ENCODE measurements at places on chromosomes 7 and 10.

DNA sequence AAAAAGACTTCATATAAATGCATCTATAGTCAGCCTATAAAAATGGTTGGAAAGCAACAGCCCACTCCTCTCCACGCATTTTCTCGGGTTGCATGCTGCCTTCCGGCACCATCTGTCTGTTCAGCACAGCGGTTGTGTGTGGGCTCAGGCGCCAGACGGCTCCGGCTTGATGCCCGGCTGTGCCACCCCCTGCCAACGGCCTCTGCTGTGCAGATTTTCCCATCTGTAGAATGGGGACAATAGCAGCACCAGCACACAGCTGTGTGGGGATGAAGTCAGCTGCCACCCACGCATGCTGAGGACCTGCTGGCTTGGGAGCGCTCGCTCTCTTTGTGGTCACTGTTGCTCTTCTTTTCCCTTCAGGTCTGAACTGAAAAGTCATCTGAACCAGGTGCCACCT is 19.5 kb downstream of the PRKAG2 start:
- DNase-seq, result no peak

DNA sequence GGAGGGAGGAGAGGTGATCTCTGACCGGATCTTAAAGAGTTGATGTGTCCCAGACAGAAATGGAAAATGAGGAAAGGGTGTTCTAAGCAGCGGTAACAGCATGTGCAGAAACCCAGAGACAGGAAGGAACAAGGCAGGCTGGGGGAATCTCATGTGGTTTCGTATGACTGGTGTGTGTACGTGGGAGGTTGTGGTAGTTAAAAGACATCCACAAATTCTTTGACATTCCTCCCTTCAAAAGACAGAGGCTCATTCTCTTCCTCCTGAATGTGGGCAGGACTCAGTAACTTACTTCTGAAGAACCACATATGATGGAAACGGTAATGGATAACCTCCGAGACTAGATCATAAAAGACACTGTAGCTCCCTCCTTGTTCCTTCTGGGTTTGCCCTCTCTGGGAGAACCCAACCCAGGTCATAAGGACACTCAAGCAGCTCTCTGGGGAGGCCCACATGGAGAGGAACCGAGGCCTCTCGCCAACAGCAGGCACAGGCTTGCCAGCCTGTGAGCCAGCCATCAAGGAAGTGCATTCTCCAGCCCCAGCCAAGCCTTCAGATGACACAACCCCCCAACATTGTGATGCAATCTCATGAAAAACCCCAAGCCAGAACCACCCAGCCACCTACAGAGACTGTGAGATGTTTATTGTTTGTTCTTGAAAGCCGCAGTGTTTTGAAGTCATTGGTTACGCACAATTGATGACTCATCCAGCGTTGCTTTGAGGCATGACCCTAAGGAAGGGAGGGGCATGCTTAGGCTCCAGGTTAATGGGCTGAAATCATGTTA is 116.0 kb downstream of the SLIT1 start:
- peak; percentile 17 for DNase-seq

- DNase-seq, result no peak
Observed at GRCh38 chr7:142348100-142348499, 90.2 kb upstream of the PRSS58 start.

GRCh38 chr7:44288811-44289340 is 36.5 kb downstream of the CAMK2B start:
- no peak for DNase-seq

GRCh38 chr10:15563246-15563645 is 156.5 kb downstream of the ITGA8 start:
- no peak for DNase-seq

DNA sequence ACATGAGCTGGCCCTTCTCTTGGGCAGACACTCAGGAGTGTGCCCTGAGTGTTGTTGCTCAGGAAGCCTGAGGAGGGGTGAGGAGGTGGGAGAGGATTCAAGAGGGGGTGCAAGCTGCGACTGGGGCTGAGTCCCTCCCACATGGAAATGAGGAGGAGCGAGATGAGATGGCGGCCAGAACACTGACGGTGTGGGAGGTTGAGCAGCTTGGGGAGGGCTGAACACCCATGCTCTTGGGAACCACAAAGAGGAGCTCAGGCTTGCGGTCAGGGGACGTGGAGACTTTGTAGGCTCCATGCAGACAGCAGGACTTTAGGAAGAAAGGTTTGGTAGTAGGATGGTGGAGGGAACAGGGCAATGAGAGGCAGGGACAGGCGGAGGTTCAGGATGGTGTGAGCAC is 163.2 kb upstream of the SHH start:
- DNase-seq, result no peak

GRCh38 chr10:77328272-77328816 is 309.3 kb downstream of the KCNMA1 start:
- no peak for DNase-seq

DNA sequence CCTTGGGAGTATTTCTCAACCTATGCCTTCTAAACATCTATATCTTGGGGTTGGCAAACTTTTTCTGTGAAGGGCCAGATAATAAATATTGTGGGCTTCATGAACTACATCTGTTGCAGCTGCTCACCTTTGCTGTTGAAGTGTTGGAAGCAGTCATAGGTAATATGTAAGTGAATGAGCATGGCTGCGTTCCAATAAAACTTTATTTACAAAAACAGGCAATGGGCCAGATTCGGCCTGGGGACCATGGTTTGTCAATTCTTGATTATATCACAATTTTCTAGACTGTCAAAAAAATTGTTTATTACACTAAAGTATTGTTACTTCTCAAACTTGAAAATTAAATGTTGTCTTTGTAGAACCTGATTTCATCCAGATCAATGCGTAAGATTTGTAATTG is 54.9 kb downstream of the MTPN start:
- DNase-seq, result no peak

DNA sequence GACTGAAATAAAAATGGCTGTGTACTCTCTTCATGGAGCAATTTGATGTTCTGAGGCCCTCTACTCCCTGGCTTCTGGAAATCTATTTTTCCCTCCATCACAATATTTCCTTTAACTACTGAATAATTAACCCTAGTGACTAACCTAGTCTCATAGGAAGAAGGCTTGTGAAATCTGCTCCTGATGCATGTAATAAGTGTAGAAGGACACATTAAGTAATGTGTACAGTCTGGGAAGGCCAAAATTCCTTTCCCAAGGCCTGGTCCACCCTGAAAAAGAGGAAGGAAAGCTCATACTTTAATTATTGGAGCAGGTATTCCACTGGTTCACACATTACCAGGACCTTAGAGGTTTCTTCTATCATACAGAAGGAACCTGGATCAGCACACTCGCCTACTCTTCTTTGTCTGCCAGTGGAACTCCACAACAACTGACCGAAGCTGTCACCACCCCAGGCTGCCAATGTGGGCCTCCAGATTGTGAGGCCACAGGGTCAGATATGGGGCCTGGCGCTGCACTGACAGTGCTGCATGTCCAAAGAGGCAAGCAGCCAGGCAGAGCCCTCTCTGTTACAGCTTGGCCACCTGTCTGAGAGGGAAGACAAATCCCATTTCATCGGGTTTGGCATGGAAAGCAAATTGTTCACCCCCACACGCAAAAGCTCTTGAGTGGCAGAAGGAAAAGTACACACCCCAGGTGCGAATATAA is 54.4 kb upstream of the FAM133B start:
- DNase-seq, result no peak

- DNase-seq, result no peak
Observed at GRCh38 chr10:77072361-77072835, 565.2 kb downstream of the KCNMA1 start.

DNA sequence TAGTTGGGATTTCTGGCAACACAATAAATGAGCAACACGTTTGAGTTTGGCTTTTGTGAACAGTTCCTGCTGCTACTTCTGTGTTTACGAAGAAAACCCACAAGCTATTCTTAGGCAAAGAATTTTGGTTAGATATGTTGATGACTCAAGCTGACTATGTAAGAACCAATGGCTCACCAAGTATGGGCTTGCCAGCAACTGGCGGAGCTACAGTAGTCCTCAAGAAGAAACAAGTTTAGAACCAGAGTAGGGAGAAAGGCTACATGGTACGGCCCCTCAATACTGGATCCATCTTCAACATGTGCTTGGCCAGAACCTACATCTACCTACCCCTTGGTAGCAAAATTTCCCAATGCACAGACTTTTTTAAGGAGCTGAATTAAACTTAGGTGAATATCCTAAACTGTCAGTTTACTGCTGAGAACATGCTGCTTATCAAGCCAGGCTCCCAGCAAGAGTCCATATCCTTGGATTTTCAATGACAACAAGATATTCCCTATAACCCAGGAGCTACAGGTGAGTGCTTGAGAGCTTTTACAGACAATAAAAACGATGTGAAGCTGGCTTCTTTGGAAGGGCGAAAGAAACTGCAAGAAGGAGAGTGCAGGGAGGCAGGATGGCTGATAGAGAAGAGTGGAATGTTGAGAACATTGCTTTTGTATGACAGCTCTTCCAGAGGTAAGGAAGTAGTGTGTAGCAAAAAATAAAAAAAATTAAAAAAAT is 74.3 kb upstream of the ASAH2 start:
- DNase-seq, result peak; percentile 92

DNA sequence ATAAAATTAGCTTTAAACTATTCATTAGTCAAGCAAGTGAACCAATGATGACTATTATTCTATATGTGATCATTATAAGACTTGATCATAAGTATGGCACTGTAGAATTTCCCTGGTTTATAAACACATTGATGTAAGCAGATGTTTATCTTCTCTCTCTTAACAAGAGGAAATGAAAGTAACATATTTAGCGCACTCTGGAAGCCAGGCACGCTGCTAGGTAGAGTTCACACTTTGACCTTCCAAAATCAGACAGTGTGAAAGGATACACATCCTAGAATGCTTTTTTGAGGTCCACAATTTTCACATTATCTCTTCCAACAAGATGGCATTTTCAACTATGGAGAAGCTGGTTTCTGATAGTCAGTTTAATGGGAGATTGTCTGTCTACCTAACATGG is 529.4 kb upstream of the IGFBP3 start:
- no peak for DNase-seq

DNA sequence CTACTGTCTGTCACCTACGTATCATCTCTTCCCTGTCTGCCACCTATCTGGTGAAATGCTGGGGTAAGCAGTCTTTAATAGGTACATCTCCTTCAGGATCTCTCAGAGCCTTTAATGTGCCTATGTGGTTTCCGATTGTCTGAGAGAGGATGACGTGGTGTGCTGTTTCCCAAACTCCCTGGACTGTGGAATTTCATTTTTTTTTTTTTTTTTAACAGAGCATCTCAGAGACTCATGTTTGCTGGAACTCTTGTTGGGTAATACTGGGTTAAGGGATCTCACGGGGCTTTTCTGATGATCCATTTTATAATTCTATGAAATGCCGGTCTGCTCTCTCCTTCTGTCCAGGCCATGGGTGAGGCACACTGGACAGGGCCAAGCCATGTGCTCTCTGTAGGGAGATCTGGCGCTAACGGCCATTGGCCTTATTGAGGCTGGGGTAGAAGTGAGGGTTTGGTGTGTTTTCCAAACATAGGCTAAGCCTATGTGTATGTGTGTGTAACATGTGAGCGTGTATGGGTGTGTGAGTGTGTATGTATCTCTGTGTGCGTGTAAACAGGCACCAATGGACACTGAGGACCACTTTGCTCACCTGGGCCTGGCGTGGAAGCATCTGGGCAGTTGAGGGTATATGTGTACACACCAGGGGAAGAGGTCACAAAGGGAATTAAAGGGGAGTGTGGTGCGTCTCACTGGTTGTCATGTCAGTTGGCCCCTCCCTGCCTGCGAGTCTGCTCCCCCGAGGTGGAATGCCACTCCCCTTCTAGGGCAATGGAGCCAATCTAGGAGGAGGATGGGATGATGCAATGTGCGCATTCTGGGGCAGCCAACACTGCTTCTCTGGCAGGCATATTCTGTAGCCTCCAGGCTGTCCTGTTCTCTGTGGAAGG is 7.8 kb downstream of the ADRA2A start:
- DNase-seq, result no peak

DNA sequence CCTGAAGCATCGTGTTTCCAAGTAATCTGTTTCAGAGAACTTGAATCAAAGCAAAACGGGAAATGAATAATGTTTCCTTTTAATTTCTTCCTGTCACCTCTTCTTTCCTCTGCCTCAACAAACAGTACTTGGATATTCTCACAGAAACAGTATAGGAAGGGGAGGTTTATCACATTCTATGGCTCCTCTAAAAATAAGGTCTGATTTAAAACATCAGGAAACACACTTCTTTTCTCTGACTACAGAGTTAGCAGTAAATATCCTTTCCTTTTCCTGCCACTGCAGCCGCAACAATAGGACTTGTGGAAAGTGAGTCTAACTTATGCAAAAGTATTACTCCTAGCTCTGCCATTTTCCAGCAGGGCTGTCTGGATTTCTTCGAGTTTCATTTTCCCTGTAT is 62.3 kb downstream of the CH25H start:
- no peak for DNase-seq

DNA sequence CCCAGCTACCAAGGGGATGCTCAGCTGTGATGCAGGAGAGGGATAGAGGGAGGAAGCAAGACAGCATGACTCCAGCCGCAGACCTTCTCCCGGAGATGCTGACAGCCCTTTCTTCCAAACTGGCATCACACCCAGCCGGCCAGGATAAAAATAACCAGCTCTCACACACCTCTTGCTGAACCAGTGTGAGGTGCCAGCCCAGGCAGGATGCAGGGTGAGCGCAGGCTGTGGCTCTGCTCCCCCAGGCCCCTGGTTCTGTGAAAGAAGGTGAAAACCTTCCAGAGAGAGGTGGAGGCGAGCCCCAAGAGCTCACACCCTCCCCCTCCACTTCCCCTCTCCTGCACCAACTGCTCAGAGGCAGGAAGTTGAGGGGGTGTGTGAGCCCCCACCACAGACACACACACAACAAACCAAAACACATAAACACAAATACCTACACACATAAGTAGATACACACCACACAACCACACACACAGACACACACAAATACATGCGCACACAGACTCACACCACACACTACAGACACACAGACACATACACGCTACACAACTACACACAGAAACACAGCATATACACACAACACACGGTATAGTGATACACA is 4.0 kb downstream of the GPR15LG start:
- DNase-seq, result no peak

DNA sequence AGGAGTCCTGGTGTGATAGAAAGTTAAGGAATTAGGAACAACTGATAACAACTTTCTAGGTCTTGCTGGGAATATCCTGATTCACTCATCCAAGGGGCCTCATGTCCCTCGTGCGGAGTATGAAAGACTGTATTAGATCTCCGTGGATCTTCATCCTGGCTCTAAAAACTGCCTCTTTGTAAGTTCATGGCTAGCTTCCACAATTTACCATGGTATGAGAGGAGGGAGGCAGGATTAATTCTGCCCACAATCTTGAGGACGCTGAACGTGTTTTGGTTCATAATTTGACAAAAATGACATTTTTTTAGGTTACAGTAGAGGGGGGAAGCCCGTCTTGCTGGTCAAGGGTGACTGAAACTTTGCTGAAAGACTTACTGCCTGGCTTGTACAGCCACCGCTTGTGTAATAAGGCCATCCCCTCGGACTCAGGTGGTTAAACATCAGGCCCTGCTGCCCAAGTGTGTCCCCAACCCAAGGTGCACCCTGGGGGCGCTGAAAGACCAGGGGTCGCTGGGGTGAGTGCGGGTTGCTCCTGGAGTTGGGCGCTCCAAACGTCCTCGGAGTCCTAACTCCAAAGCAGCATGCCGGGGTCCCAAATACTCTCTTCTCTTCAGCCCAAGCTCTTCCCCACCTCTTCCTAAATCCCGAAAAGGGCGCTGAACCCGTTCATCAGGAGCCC is 733 bp downstream of the HIBADH start:
- no peak for DNase-seq

All from HFF-Myc (cell line).